Heart right ventricle (tissue), 16 donors: ENCODE measurements at places on chromosomes 11 and 22. TPM values are rescaled to one million over a fixed set of nuclear protein-coding genes. Genes with fewer than 3 reads are reported as not detected.
A peak's percentile ranks its signal among the peaks of the same experiment; 100 is the strongest.

GRCh38 chr11:116984589-116984988, 113.6 kb downstream of the SIK3 start:
- DNase-seq: no peak

DNA sequence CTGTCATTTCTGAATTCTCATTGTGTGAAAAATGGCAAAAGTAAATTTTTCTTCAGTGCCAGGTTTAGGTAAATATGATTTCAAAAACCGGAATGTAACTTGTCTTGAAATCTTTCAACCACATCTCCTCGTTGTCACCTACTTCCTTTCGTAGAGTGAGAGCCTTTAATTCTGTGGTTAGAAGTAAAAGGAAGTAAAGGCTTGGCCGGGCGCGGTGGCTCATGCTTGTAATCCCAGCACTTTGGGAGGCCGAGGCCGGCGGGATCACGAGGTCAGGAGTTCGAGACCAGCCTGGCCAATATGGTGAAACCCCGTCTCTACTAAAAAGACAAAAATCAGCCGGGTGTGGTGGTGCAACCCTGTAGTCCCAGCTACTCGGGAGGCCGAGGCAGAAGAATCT, 29.8 kb downstream of the SGSM3 start:
- no peak for DNase-seq

DNA sequence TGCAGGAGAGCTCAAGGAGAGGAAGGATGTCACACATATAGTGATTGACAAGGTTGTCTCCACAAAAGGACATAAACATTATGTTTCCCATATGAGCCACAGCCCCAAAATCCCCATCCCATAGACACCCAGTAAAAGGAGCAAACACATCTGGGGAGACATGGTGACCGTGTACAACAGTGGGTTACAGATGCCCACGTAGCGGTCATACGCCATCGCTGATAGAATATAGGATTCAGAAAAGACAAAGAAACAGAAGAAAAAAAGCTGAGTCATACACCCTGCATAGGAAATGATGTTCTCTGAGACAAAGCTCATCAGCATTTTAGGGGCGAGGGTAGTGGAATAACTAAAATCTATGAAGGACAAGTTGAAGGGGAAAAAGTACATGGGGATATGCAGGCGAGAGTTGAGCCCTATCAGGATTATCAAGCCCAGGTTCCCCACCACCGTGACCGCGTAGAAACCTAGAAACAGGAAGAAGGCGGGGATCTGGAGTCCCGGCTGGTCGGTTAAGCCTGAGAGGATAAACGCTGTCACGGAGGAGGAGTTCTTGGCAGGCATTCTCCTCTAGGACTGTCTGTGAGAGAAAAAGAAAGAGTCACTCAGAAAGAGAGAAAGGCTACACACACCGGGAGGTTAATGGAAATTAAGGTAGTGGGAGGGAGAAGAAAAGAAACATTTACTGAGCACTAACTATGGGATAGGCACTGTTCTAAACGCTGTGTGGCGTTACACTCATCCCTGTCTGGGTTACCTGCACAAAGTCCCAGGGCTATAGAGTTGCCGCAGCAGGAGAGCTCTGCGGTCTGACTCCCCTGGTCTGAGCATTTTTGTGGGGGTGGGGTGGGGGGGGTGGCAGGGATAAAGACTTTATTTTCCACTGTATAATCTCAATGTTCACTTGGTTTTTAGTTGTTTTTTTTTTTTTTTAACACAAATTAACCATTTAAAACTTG, 36.1 kb upstream of the OR8B8 start:
- DNase-seq: peak; percentile 48

DNA sequence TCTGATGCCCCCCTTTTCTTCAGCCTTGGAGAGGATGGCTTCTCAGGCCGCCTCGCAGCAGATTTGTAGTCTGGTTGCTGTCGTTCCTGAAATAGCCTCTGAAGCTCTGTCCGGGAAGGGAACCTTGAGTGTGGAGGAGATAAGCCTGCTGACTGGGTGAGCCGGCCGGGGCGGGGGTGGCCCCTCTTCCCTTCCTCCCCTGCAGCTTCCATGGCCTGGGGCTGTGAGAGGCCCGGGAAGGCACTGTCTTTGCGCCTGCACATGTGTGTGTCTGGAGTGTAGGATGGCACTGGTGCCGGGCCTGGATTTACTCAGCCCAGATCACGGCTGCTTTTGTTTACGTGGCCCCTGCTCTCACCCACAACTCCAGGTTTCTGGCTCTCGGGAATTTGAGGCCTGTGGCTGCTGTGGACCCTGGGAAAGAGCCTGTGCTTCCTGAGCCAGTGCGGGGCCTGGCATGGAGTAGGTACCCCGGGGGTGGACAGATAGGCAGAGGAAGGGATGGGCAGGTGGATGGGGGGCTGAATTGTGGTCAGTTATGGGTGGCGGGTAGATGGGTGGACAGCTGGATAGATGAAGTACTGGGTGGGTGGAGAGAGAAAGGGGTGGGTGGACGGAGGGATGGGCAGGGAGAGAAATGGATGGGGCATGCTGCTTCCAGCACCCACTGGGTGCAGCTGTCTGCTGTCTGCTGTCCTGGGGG, 16.6 kb downstream of the KCNQ1 start:
- DNase-seq: peak; percentile 57

GRCh38 chr11:72688929-72689328, 14.7 kb upstream of the PDE2A start:
- no peak for DNase-seq

- DNase-seq: no peak
Measured at GRCh38 chr11:5238486-5238885, 4.2 kb upstream of the HBD start.

DNA sequence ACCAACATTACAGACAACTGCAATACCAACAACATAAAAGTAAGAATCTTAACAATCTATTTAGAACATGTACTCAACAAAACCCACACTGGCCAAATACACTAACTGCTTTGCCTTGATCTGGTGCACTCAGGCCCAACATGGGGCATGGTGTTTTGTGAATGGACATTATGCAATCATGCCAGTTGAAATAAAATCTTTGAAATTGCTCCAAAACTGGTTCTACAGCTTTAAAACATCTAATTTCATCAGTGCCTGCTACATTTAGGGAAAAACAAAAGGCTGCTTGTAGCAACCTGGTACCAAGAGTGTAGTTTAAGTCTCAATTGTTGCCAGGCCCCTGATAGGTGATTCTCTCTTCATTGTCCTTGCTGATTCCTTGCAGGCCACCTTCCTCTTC, 3.3 kb upstream of the CTR9 start:
- DNase-seq: no peak

GRCh38 chr11:61791737-61792309, 576 bp downstream of the TMEM258 start:
- DNase-seq: peak; percentile 82

CECR2 gene
- total RNA-seq: 6.1 TPM

GRCh38 chr22:24728790-24729637, 45.5 kb downstream of the PIWIL3 start:
- DNase-seq: peak; percentile 70

- no peak for DNase-seq
Measured at GRCh38 chr22:40387746-40388145, 17.4 kb downstream of the SGSM3 start.

PRR33 gene
- total RNA-seq: 2.6 TPM

DNA sequence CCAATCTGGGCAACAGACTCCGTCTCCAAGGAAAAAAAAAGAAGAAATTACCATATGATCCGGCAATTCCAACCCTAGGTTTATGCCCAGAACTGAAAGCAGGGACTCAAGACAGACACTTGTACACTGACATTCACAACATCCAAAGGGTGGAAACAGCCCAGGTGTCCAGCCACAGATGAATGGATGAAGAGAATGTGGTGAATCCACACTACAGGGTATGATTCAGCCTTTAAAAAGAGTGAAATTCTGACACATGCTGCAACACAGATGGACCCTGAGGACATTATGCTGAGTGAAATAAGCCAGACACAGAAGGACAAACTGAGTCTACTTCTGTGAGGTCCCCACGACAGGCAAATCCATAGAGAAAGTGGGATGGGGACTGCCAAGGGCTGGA, 43.9 kb downstream of the SGSM3 start:
- DNase-seq: no peak

LDHAL6A gene
- not detected for total RNA-seq

PRODH gene
- total RNA-seq: 7.8 TPM

DNA sequence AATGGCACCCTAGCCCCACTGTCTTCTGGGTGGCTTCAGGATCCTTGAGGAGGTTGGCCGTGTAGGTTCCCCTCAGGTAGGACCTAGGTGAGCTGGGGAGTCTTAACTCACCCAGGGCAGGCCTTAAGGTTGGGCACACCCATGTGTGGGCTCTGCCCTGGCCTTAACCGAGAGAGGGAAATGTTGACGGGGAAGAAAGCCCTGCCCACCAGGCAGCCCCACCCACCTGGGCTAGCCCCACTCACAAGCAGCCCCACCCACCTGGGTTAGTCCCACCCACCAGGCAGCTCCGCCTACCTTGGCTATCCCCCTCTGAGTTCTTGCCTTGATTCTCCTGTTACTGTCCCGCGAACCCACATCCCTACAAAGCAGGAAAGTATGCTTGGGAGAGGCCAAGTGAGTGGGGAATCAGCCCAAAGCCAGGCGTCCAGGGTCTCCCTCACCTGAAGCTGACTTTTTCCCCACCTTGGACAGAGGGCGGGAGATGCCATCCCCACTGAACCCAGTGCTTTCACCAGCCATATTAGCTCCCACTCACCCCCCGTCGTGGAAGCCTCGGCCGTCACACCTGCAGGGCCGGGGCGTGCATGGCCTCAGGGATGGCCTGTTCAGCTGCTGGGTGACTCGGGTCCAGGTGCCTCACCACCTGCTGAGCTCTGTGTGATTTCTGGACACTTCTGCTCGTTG, at the start of gene MYEOV:
Gene MYEOV, plus strand, starts transcription at position 337 of the 687 bp plus-strand sequence. CDS start 1,200 bp downstream, outside the sequence.
- DNase-seq: no peak

MTMR2 gene
- 16.7 TPM for total RNA-seq

ZDHHC5 gene
- 32.6 TPM for total RNA-seq

DNA sequence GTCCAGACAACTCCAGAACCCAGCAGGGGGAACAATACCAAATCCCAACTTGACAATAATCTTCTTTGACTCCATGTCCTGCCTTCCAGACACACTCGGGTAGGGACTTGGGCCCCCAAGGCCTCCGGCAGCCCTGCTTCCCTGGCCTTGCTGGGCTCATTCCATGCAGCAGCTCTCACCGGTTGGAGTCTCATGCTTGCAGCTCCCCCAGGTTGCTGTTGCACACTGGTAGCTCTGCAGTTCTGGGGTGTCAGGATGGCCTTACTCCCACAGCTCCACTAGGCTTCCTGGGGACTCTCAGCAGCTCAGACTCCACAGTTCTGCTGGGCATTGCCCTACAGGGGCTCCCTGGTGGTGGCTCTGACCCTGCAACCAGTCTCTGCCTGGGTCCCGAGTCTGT, 42.8 kb downstream of the ST3GAL4 start:
- no peak for DNase-seq

DNA sequence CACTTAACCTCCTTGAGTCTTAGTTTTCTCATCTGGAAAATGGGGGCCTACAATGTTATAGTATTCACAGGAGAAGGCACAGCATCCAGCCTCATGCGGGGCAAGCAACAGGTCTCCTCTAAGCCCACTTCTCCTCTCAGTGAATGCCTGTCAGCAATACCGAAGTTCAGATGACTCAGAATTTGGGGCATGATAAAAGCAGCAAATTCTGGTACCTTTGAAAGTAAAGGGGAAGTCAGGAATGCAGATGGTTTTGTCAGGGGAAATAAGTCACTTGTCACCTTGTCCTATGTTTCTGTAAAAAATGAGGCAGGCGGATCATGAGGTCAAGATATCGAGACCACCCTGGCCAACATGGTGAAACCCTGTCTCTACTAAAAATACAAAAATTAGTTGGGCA, 350.2 kb downstream of the LARGE1 start:
- no peak for DNase-seq

- no peak for DNase-seq
Measured at GRCh38 chr11:127059750-127060149, 59.2 kb upstream of the KIRREL3 start.

BEST1 gene
- total RNA-seq: 0.73 TPM

MTMR3 gene
- 26.1 TPM for total RNA-seq

- no peak for DNase-seq
Measured at GRCh38 chr22:50262460-50262911, 1.0 kb upstream of the MAPK12 start.

- no peak for DNase-seq
Measured at GRCh38 chr11:111759778-111760407, 6.3 kb downstream of the PPP2R1B start.

DNA sequence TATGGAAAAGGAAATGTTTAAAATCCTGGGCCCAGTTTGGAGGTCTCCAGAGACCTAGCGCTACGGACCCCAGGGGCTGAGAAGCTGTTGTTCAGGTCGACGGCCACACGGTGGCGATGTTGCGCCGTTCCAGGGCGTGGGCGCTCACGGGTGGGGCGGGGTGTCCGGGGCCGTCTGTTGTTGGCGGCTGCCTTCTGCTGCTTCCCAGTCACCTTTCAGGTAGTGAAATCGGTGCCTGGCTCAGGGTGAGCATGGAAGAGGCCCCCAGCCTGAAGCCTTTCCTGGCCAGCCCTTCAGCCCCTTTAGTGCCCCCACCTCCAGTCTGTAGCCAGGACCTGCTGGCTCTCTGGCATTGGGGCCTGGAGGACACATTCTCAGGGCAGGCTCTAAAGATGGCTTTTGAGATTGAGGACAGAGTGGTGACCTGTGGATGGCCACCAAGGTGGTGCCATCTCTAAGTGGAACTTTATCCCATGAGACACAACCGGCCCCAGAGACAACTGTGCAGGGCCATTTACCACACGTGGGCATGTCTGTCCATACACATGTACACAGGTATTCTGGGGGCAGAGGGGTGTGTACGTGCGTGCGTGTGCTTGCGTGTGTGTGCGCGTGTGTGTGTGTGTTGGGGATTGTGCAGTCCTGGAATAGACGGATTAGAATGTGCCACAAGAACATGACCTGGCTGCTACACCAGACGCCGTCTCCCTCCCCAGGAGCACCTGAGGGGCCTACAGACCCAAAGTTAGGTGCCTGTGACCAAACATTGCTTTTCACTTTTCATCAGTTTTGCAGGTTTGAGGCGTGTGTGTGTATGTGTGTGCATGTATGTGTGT, 53.8 kb downstream of the ST14 start:
- peak; percentile 74 for DNase-seq

- no peak for DNase-seq
Measured at GRCh38 chr11:114449845-114450244, 10.6 kb downstream of the REXO2 start.

- DNase-seq: no peak
Measured at GRCh38 chr11:60193687-60194433, 11.0 kb upstream of the MS4A6A start.

GRCh38 chr11:2317354-2318050, 15.7 kb downstream of the TSPAN32 start:
- DNase-seq: no peak

DNA sequence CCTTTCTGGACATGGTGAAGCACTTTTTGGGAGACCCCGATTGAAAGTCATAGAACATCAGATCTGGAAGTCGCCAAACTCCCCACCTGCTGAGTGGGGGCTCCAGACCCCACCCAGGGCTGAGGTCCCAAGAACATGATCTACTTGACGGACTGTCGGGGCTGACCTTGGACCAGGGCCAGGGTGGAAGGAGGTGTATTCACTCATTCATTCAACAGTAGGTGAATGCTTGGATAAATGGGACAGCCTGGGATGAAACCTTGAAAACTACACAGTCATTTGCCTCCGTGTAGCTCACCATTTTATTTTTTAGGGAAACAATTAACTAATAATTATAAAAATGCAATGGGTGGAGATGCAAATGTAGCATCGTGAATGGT, 629.0 kb downstream of the BRD1 start:
- no peak for DNase-seq

BRSK2 gene
- total RNA-seq: 0.91 TPM

OR51S1 gene
- not detected for total RNA-seq

MFRP gene
- not detected for total RNA-seq
